Amniotic stem cell (primary cell): ENCODE measurements at places on chromosomes 5 and 9.
A peak's percentile ranks its signal among the peaks of the same experiment; 100 is the strongest.

- DNase-seq = no peak
Measured at GRCh38 chr5:39446231-39446630, 21.5 kb upstream of the DAB2 start.

DNA sequence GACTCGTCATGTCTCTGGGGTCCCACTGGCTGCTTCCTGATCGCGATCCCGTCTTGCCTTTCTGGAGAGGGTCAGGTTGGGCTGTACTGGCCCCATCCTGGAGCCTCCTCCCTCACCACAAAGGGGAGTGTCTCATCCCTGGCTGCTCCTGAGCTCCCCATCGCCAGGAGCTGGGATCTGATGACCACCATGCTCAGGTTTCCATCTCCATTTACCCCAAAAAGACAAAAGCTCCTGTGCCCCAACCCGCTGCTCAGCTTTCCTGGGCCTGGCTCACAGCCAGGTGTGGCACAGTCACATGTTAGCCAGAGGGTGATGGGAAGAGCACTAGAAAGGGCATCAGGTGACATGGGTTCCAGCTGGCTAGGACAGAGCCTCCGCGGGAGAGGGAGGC, 47.3 kb upstream of the CDKN2AIPNL start:
- no peak for DNase-seq

- no peak for DNase-seq
Measured at GRCh38 chr5:144659634-144660227, 489.1 kb downstream of the KCTD16 start.

GRCh38 chr5:150077060-150077459, 9.3 kb downstream of the CSF1R start:
- no peak for DNase-seq

- peak; percentile 29 for DNase-seq
Measured at GRCh38 chr9:33852216-33852826, 35.4 kb downstream of the UBE2R2 start.

- DNase-seq = peak; percentile 86
Measured at GRCh38 chr9:23826120-23826629, at the start of gene ELAVL2. Gene ELAVL2, minus strand, starts transcription at chr9:23826240. Its CDS starts 64,006 bp downstream, at chr9:23762234.

GRCh38 chr5:4373051-4373820, 766.9 kb upstream of the ADAMTS16 start:
- DNase-seq = no peak

- DNase-seq = no peak
Measured at GRCh38 chr5:56499901-56500300, 266.8 kb upstream of the ANKRD55 start.

GRCh38 chr5:96881511-96882115, 5.3 kb downstream of the ERAP2 start:
- peak; percentile 29 for DNase-seq

GRCh38 chr9:115202960-115203751, 85.2 kb upstream of the TNC start:
- peak; percentile 35 for DNase-seq

- DNase-seq = peak; percentile 48
Measured at GRCh38 chr9:76302947-76303550, 91.2 kb downstream of the RFK start.

GRCh38 chr5:58979090-58979489, 396.2 kb downstream of the RAB3C start:
- DNase-seq = no peak

- no peak for DNase-seq
Measured at GRCh38 chr5:73295921-73296320, 122.9 kb downstream of the TMEM174 start.

GRCh38 chr9:84953797-84954705, 284.5 kb downstream of the NTRK2 start:
- no peak for DNase-seq

DNA sequence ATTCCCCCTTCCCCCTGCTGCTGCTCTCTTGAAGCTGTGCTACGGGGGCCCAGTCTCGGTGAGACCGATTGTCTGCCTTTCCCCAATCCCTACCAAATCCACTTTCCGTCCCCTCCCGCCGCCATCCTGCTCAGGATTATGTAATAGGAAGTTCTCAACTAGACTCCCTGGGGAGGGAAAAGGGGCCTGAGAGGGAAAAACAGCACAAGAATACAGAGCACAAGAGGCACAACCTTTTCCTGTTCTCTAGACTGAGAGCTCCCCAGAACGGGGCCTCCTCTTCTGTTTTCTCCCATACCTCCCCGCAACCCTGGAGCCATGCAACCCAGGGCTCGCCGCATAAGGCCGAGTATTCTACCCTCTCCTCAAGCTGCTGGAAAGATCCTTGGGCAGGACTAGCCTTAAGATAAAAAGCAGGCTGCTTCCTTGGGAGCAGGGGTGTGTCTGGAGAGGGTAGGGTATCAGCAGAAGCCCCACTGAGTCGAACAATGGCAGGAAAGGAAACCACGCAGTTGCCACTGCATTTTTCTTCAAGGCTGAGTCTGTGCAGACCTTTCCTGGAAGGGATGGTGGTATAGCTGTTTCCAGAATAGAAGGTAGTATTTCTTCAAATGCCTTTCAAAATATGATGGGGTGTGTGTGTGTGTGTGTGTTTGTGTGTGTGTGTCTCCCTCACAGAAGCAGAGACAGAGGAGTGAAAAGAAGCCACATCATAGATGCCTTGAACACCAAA, 12.9 kb downstream of the MYORG start:
- no peak for DNase-seq

- no peak for DNase-seq
Measured at GRCh38 chr5:111434800-111435199, 77.5 kb downstream of the STARD4 start.

DNA sequence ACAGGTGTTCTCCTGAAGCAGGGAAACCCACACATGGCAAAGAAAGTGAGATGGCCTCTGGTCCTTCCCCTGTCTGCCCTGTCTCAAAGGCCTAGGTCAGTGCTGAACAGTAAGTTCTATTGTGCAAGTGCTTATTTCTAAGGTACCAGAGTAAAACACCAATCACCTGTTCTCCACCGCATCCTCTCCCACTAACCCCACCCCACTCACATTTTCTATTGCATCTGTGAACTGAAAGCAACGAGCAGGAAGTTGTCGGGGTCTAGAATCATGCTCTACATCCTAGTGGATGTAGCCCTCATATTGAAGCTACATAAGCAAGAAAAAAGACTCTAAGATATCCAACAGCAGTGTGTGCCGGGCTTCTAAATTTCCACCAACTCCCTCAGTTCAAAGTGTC, 265.9 kb downstream of the ENC1 start:
- DNase-seq = no peak

GRCh38 chr5:165135565-165135964, 1630.1 kb downstream of the MAT2B start:
- no peak for DNase-seq

DNA sequence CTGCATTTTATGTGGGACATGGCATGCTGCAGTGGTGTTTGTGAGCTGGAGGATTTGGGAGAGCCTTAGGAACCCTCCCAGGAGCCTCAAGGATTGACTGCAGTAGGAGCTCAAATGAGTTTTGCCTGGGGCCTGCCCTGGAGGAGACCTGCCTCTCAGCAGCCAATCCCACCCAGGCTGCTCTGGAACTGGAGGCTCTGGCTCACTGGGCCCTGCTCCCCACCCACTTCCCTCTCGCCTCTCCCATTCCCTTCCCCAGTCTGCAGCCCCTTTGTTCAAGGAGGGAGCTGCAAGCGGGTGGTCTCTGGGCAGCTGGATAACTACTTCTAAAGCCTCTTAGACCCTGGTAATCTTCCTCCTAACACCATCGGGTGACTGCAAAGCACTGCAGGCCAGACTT, 24.2 kb downstream of the KCNIP1 start:
- no peak for DNase-seq

GRCh38 chr5:32523625-32524024, 61.7 kb upstream of the SUB1 start:
- DNase-seq = no peak

- no peak for DNase-seq
Measured at GRCh38 chr9:87237336-87237735, 260.3 kb upstream of the DAPK1 start.

DNA sequence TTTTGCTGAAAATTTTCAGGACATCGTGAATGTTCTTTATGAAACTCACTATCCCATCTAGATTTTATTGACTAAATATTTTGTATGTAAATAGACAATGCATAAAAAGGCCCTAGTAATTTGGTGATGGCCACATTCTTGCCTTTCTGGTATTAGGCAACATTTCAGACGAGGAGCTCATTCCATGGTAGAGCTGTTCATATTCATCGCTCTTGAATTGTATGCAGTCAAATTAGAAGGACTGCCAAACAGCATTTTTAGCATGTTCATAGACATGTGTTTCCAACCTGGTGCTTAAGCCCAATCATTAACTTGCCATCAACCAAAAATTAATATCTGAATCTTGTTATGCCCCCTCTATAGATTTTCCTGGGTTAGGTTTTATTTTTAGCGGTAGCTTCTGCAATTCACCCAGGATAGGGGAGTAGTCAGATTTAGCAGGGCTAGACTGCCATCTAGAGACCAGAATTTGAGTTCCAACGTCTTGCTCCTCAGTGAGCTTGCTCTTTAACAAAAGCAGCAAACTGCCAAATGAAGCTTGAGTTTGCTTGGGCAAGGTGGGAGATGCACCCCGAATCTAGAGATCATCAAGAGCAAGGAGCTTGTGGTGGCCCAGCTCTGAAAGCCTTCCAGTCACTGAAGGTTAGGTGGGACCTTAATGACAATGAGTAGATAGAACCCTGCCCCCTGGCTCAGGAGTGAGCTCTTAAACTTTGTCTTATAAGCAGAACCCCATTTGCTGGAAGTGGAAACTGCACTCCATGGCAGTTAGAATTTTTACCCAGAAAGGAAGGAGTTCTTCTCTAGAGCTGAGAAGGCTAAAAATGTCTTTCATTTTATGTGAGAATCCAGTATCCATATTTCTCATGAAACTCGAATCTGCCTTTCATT, 456.2 kb downstream of the RASEF start:
- DNase-seq = peak; percentile 43
